Memory B cell (primary cell): ENCODE measurements at places on chromosomes 6 and 20.

- DNase-seq = peak; percentile 100
These were observed 41.7 kb downstream of the UBE2V1 start for GRCh38 chr20:50071039-50071888.

GRCh38 chr6:168071620-168072019 is 7.4 kb downstream of the FRMD1 start:
- no peak for DNase-seq

DNA sequence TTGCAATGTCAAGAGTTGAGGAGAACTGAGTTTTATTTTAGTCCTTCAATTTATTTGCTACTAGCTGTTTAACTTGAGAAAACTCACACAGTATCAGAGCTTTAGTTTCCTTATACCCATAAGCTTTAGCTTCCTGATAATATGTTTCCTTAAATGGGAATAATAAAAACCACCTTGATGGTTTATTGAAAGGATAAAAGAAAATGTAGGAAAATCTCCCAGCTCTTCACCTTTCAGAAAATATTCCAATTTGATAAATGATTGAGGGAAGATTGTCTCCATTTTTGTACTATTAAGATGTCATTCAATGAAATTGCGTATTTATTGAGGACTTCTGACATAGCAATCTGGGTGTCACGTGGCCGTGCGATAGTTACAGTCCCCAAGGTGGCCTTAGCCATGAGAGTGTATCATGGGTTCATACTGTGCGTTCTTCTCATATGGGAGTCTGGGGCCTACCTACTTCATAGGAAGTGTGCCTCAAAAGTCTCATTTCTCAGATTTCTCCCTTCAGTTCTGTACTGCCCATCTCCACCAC is 296.3 kb upstream of the BMP2 start:
- no peak for DNase-seq

DNA sequence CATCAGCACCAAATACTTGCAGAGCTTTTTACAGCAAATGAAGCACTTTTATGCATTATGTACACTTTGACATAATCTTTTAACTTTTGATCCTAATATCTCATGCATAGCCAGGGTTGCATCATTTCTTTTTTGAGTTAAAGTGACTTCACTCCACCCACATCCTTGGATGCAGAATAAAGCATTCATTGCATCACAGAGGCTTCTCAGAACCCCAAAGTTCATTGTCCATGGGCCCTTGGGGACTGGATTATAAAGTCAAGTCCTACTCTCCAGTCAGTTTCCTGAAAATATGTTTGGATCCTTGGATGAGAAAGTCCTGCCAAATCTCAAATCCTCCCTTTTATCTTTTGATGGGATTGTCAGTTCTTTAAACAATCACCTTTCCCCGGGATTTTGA is 10.6 kb upstream of the EFHC1 start:
- DNase-seq = no peak

GRCh38 chr20:60446267-60447111 is 488.3 kb downstream of the CDH26 start:
- DNase-seq = no peak
